ENCODE measurements at places on chromosomes 16 and 17. TPM values are rescaled to one million over a fixed set of nuclear protein-coding genes. Genes with fewer than 3 reads are reported as not detected.

KRTAP3-1 gene
- total RNA-seq: 15.5 TPM

KRTAP4-9 gene
- total RNA-seq: 13.1 TPM

ZNF469 gene
- 0.55 TPM for total RNA-seq

HASPIN gene
- total RNA-seq: 1.6 TPM

CLUH gene
- 291 TPM for total RNA-seq

ABCC11 gene
- 0.13 TPM for total RNA-seq

MT1G gene
- 76.3 TPM for total RNA-seq

DNA sequence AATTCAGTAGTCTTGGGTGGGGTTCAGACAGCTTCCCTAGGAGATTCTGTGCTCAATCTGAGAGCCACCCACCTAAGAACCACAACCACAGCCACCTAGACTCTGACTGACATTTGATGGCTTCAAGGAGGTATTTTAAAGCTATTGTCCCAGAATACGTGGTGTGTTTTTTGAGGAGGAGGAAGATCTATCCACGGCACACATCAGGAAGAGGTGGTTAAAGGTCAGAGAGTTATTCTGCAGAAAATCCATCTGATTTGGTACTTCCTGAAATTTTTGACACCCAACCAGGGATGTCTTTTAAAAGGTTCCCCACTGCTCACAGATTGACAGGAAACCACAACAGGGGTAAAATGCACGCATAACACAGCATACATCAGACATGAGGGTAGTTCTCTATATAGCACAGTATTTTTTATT, 25.1 kb downstream of the SMARCE1 start:
- no peak for DNase-seq

DNA sequence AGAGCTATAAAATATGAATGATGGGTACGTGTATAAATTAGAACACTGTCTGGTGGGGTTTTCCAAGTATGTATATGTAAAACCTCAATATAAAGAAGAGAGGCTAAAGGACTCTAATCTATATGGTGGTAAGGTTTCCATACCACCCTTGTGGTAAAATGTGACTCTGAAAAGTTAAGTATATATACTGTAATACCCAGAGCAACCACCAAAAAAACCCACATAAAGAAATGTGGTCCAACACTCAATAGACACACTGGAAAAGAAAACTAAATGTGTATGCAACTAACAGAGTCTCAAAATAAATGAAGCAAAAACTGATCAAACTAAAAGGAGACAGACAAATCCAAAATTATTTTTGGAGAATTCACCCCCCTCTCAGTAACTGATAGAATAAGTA, 72.2 kb downstream of the XPO6 start:
- no peak for DNase-seq

DNA sequence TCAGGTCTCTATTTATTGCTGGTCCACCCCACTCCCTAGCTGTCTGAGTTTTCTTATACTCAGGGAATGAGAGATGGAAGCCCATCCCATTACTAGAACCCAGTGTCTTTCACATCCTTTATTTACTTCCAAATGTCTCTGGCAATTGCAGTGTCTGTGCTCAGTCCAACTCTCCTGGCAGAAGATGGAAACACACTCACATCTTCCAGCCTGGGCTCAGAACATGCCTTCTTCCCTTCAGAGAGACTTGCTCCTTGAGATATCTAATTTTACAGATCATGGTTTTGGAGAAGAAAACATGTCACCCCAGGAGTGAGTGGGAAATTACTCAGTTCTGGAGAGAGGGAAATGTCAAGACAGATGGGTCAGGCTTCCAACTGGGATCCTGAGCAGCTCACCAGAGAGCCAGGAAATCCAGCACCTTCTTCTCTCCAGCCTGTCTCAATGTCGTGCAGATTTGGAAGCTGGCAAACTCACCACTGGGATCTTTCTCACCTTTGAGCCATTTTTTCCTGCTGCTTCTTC, 494.4 kb downstream of the HS3ST4 start:
- DNase-seq: no peak

DNA sequence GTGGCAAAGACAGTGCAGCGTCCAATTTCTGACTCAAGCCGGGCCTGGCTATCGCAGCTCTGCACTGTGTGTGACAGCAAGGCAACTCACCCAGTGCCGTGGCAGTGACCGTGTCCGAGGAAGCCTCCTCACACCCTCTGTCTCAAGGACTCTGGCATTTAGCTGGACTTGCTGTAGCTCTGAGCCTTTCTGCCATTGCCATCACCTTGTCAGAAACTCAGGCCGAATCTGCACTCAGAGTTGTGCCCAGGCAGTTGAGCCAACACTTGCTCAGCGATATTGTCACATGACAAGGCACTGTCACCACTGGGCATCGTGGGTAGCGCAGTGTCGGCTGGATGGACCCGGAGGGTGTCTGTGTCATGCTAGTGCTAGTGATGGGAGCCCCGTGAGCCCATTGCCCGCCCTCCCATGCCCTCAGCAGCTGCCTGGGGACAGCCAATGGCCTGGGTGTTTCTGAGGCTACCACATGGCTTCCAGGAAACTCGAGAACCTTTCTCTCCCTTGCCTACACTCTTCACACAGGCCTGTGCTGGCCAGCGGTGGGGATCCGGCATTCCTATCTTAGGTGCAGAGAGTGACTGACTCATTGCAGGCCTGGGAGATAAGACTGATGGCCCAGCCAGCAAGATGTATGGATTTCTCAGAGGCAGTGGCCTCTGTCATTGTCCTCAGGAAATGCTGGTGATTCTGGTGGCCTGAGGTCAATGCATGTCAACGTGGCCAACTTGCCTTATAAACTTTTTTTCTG, 22.1 kb upstream of the STH start:
- no peak for DNase-seq

DNA sequence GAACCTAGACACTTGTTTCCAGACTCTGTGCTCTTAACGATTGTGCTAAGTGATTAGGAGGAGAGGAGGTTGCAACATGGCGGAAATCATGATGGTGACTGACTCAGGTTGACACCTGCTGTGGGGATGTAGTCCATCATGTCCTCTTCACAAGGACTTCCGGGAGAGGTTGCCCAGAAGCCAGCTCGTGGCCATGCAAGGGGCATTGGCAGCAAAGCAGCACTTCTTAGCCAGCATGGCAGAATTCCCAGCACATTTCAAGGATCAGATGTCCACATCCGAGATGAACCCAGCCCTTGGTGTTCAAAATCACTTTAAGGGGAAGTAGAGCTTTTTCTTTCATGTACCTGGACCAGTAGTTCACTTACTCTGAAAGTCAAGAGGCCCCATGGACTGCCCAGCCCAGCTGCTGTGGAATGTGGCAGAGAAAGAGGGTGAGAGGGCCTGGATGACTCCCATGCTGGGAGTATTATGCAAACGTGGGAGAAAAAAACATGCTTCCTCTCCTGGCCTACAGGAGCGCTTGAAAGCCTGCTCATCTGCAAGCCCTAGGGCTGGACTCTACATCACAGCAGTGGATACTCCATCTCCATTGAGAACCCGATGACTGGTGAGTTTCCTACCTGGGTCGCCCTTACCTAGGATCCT, 65.5 kb downstream of the IRX6 start:
- no peak for DNase-seq

DNA sequence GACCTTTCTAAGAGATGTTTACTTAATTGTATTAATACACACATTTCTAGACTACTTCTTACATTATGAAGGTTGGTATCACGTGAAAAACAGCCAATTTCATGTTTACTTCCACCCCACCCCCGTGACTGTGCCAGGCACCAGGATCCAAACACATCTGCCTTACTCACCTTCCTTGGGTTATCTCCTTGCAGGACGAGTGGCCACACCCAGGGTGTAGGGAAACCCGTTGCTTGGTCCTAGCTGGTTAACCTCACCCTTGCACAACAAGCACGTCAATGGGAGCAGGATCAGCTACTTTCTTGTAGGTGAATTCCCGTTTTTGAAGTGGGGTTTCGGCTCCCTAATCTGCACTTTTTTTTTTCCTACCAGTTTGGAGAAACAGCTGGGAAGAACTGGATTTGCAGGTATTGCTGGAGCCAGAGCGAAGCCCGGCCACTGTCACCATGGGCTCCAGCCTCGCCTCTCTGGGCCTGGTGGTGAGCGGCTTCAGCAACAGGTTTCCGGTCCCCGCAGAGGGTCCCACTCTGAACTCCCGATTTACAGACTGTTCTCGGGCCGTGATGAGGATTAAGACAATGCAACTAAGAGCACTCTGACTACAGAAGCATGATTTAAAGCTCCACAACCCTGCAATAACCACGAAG, 2.1 kb upstream of the UBB start:
- DNase-seq: no peak

- DNase-seq: peak; percentile 61
Measured at GRCh38 chr17:82866590-82867191, 26.9 kb upstream of the ZNF750 start.

GRCh38 chr16:57984443-57985203, 13.7 kb upstream of the CNGB1 start:
- DNase-seq: peak; percentile 89

DNA sequence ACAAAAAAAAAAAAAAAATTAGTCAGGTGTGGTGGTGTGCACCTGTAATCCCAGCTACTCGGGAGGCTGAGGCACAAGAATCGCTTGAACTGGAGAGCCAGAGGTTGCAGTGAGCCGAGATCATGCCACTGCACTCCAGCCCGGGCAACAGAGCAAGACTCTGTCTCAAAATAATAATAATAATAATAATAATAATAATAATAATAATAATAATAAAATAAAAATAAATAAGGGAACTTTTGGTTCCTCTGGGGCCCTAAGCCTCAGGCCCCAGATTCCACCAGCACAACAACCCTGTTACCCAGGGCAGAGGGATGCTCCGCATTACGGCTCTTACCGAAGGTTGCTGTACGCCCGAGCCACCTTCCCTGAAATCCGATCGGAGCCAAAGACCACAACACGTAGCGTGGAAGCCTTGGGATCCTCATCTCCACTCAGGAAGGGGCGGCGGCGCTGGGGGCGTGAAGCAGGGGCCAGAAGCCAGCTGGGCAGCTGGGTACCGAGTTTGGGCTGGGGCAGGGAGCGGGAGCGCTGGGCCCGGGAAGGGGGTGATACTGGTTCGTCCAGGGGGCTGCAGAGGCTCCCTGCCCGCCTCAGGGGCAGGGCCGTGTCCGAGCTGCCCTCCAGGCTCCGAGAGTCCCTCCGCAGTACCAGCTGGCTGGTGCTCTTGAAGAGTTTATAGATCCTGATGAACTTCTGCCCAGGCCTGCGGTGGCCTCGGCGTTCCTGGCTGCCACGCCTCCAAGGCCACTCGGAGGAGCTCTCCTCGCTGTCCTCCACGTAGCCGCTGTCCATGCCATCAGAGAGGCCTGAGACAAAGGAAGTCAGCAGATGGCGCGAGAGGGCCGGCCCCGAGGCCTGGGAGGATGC, 20.6 kb upstream of the PIK3R6 start:
- no peak for DNase-seq

DNA sequence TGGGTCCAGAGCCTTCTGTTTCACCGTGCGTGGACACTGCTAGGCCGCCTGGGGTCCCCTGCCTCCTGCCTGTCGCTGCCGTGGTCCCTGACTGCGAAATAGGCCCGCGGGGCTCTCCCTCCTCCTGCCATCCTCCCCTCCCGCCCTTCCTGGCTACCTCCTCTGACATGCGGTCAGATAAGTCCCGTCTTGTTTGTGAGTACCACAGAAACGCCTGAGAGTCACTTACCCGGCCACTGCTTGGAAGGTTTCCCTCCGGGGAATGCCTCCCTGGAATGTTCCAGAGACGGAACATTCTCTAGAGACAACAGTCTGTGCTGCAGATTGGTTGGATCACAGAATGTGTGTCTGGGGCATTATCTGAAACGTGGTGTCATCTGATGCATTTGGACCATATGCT, 22.7 kb downstream of the CIBAR2 start:
- DNase-seq: no peak

DNA sequence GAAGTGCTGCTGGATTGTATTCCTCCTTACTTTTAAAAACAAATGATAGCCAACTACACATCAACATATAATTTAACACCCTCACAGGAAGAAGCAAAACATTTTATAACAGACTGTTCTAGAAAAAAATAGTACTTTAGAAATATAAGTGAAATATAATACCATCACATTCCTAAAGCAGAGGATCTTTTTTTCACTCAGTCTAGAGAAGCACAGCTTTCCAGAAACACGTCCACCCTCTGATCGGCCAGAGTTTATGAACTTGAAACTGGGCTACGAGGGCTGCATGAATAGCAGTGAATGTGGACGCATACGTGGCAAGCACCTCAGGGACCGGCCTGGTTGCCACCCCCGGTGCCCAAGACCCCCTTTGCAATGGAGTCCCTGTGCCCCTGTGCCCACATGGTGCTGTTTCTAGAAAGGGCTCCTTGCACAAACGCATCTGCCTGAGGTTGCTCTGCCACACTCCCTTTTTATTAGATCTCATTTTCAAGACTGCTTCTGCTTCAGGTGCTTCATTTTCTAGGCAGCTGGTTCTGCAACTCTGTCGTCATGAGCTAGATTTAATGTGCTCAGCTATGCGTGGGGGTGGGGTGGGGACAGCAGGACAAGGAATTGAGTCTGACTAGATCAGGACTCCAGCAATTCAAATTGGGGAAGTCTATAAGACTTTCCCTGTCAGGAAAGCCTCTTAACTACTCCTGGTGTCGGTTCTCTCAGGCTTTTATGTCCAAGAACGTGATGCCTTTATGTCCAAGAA, 29.1 kb upstream of the ERN1 start:
- no peak for DNase-seq

- no peak for DNase-seq
Measured at GRCh38 chr17:17239832-17240231, 2.9 kb upstream of the FLCN start.

DNA sequence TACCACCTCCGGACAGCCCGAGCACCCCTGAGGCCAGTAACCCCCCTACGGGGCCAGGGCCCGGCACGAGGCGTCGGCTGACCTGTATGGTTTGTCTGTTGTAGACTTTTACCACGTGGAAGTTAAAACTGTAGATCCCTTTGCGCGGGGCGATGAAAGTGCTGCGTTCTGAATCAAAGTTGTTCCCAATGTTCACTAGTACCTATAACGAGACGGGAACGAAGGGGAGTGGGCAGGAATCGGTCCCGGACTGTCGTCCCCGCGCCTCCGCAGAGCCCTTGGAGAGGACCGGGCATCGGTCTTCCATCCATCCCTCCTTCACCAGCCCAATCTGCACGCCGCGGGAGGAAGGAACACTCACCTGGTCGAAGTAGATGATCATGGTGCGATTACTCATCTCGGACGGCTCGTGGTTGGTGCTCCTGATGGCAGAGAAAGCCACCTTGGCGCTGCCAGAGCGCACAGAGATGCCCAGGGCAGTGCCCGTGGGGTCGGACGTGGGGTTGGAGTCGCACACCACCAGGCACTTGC, 732 bp downstream of the CBLN1 start:
- DNase-seq: no peak

- DNase-seq: no peak
Measured at GRCh38 chr16:61820820-61821219, 215.4 kb downstream of the CDH8 start.

DNA sequence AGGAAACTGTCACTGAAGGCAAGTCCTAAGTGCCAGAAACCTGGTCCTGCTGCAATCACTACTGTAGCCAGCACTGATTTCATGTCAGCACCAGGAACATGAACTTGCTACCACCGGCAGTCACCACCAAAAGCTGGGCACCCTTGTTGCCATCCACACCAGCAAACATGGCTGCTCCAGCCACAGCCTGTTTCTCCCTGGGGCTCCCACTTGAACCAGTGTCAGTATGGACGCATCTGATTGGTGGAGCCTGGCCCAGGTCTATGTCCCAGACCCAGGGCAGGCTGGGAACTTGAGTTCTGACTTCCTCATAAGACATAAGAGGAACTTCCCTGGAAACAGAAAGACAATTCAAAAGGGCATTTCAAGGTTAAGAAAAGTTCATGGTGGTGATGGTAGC, 56.5 kb downstream of the COPRS start:
- DNase-seq: no peak

- DNase-seq: no peak
Measured at GRCh38 chr16:56270828-56271227, 79.5 kb downstream of the GNAO1 start.

Measured in suprapubic skin (tissue), 4 donors.